ENCODE measurements at places on chromosomes 6 and 20.

- no peak for DNase-seq
These were observed 130.5 kb downstream of the CEBPB start for GRCh38 chr20:50320901-50321796.

- no peak for DNase-seq
These were observed 5.6 kb upstream of the UQCC2 start for GRCh38 chr6:33716890-33717632.

GRCh38 chr6:46302176-46302575 lies 131.4 kb upstream of the ENPP5 start:
- DNase-seq: no peak

GRCh38 chr6:110512991-110513390 lies 36.6 kb upstream of the SLC22A16 start:
- DNase-seq: no peak

GRCh38 chr6:147716434-147716833 lies 207.9 kb downstream of the SAMD5 start:
- no peak for DNase-seq

GRCh38 chr6:129191235-129191634 lies 308.3 kb downstream of the LAMA2 start:
- no peak for DNase-seq

DNA sequence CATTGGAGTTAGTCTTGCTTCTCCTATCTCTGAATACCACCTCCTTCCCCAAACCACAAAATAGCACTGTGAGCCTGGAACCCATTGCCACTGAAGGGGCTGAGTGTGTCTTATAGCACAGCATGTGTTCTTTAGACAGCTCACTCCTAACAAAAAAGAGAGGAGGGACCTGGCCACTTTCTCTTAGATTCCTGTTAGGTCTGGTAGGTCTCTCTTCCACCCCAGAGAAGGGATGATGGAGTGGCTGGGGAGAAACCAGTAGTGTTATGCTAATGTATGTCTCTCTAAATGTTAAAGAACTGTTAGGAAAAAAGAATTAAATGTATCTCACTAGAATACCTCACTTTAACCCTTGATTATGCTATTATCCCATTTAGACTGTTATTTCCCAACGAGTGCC lies 340.3 kb downstream of the EPHA7 start:
- no peak for DNase-seq

DNA sequence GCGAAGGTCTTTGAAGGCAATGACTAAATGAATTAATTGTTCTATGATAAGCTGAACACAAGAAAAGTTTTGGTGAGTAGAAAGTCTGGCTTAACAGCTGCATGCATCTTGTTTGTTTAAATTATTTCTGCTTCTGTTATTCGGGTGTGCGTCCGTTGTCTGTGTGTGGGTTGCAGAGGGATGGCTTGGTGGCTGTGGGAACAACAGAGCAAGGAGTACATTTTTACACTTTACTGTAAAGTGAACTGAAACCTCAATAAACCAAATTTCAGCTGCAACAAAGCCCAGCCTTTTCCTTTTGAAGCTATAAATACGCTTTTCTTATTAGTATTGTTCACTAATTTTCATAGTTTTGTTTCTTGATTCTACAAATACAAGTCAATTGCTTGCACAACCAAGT lies 3.5 kb upstream of the LAMP5 start:
- DNase-seq: no peak

- no peak for DNase-seq
These were observed 77.2 kb downstream of the LY86 start for GRCh38 chr6:6665555-6666243.

DNA sequence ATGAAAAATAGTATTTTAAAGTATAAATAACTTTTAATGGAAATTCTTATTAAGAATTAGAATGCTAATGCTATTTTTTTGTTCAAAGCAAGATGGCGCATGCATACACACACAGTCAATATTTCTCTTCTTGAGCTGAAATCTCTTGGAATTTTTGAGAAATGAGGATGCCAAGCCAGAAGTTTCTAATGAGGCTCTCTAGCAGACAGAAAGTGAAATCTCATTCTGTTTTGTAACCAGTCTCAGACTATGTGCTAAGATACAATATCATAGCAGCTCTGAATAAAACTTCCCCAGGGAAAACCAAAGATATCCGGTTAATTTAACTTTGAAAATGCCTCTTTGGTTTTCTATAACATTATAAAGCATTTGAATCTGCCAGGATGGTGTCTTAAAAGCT lies 97.2 kb upstream of the HDAC2 start:
- DNase-seq: no peak

DNA sequence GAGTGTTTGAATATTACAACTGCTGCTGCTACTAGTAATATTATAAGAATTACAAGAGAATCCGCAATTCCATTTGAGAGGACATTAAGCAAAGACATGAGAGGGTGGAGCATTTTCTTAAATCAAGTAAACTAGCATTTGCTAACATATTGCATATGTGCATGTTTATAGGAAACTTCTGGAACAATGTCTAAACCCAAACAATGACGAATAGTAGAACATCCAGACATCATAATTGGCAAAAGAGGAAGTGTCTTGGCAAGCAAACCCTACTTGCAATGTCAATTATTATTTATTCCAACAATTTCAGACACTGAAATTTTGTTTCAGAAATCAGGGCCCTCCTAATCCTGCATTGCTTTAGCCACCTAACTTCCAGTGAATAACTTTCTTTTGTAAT lies 1155.3 kb upstream of the GJE1 start:
- DNase-seq: no peak

- DNase-seq: no peak
These were observed 805 bp downstream of the PHF1 start for GRCh38 chr6:33411632-33412005.

Measured in T-helper 2 cell (primary cell).